Endodermal cell (in vitro differentiated cells): ENCODE measurements at places on chromosomes 16 and 17.

- H3K27me3 ChIP-seq = no peaks in the 10 kb centered on the region
- no peak overlapping the region for H3K4me3 ChIP-seq
- H3K36me3 ChIP-seq = no peaks in the 10 kb centered on the region
- peak; percentile 80 for DNase-seq
Measured at GRCh38 chr16:49757559-49758069, 98.3 kb downstream of the ZNF423 start.

GRCh38 chr17:41860254-41860931 lies 4.8 kb downstream of the KLHL11 start:
- H3K27ac ChIP-seq = no peak overlapping the region
- H3K4me3 ChIP-seq = no peak overlapping the region
- no peaks in the 10 kb centered on the region for H3K27me3 ChIP-seq
- H3K36me3 ChIP-seq = no peaks in the 10 kb centered on the region

DNA sequence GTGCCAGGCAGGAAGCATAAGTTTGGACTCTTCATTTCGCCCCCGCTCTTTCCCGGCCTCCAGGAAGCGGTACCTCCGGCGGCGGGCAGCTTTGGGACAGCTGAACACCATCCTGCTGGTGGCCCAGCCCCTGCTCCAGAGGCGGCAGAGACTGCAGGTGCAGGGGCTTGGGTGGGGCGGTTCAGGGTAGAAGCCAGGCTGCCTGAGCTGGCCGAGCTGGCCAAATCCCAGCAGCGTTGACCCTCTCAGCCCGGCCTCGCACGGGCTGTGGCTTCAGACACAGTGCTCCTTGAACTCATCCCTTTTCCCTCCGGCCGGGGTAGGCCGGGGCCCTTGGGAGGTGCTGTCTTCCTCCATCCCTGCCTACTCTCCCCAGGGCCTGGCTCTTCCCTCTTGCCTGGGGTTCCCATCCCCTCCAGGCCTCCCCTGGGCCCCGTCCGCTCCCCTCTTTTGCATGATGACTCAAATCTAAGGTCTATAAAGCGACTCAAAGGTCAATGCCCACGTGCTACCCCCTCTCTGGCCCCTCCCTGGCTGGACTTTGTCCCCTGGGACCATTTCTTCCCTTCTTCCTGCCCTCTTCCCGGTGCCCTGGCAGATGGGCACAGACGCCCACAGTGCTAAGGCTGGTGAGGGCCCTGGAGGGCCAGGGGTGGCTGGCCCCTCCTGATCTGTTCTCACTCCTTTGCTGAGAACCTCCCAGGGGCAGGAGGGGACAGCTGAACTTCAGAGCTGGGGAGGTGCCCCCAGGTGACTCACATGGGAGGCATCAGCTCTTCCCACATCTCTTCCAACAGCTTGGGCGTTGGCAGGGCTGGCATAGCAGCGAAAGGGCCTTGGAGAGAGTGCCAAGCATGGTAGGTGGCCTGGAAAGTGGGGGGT lies 22.7 kb downstream of the MYO15B start:
- H3K27me3 ChIP-seq = no peaks in the 10 kb centered on the region
- no peaks in the 10 kb centered on the region for H3K4me1 ChIP-seq
- H3K27ac ChIP-seq = no peak overlapping the region
- H3K4me3 ChIP-seq = no peak overlapping the region
- H3K36me3 ChIP-seq = no peaks in the 10 kb centered on the region

DNA sequence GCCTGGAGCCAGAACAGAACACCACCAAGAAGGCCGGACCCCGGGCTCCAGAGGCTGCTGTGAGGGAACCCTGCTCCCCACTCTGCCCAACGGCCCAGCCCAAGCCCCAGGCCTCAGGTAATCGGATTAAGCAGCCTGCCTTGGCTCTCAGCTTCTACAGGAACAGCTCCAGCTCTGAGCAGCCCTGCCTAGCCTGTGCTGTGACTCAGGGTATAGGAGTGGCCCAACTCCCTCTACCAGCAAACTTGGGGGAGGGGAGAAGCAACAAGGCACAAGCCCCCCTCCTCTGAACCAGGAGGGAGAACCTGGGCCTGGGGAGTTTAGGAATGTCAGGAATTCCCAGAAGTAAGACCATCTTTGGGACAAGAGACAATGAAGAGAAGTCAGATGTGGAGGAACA lies 849 bp upstream of the SOX15 start:
- peak overlapping the region; percentile 70 for H3K27ac ChIP-seq
- H3K4me1 ChIP-seq = peaks cover 12% of the 10 kb centered on the region
- no peak overlapping the region for H3K4me3 ChIP-seq
- peaks cover 83% of the 10 kb centered on the region for H3K36me3 ChIP-seq

DNA sequence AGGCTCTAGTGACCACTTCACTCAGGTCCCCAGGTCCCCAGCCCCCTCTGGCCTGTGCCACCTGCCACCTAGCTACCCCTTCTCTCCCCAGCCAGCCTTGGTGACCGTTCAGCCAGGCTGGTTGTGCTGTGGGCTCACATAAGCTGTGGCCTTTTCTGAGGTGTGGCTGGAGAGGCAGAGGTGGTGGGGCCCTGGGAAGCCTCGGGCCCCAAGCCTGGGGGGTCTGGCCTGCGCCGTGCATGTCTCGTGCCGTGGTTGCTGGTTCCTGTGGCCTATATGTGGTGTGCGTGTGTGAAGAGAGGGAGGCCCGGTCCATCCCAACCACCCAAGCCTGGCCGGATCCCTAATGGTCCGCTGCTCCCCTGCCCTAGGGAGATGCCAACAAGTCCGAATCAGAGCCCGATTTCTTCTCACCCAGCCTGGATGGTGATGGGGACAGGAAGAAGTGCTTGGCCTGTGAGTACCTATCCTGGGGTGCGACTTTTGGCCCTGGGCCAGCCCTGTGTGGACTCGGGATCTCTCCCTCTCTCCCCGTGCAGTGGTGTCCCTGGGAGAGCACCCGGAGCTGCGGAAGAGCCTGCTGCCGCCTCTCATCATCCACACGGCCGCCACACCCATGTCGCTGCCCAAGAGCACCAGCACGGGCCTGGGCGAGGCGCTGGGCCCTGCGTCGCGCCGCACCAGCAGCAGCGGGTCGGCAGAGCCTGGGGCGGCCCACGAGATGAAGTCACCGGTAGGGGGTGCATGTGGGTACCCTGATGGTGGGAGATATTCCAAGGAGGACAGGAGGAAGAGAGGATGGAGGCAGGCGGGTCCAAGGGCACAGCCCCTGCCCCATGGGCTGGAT lies 35.9 kb downstream of the CACNA1G start:
- no peaks in the 10 kb centered on the region for H3K36me3 ChIP-seq
- no peaks in the 10 kb centered on the region for H3K27me3 ChIP-seq
- H3K4me1 ChIP-seq = peaks cover 8% of the 10 kb centered on the region
- H3K4me3 ChIP-seq = no peak overlapping the region

GRCh38 chr16:64362193-64362592 lies 759.7 kb downstream of the CDH11 start:
- no peak for DNase-seq
- no peaks in the 10 kb centered on the region for H3K36me3 ChIP-seq
- no peak overlapping the region for H3K27ac ChIP-seq
- H3K4me1 ChIP-seq = no peaks in the 10 kb centered on the region

- H3K27ac ChIP-seq = no peak overlapping the region
- H3K4me3 ChIP-seq = no peak overlapping the region
- DNase-seq = no peak
- H3K4me1 ChIP-seq = no peaks in the 10 kb centered on the region
Measured at GRCh38 chr17:68656666-68657065, 55.5 kb upstream of the FAM20A start.

GRCh38 chr17:49063652-49064051 lies 66.5 kb downstream of the IGF2BP1 start:
- no peak overlapping the region for H3K27ac ChIP-seq
- peaks cover 5% of the 10 kb centered on the region for H3K4me1 ChIP-seq
- no peaks in the 10 kb centered on the region for H3K36me3 ChIP-seq
- no peaks in the 10 kb centered on the region for H3K27me3 ChIP-seq

DNA sequence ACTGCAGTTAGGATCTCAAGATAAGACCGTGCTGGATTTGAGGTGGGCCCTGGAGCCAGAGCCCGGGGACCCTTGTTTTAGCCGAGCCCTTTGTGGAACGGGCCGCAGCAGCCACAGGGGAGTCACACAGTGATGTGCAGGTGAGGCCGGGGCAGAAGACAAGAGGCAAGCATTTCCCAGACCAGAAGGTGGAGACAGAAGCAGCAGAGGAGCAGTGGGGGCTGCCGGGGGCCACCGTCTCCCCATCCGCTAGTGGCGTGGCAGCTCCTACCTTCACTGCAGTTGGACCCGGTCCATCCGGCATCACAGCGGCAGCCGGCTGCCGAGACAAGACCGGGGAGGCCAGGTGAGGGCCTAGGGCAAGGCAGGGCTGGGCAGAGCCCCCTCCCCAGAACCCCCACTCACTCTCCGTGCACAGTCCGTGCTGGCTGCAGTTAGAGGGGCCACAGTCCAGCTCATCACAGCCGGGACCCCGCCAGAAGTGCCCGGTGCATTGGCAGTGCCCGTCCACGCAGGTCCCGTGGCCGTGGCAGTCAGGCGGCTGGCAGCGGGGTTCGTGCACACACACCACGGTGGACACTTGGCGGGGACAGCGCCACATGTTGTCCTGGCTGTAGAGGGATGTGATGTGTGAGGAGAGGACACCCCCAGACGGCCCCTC lies 6.0 kb downstream of the NAGPA start:
- peaks cover 3% of the 10 kb centered on the region for H3K36me3 ChIP-seq
- no peak for DNase-seq
- no peaks in the 10 kb centered on the region for H3K4me1 ChIP-seq
- H3K4me3 ChIP-seq = no peak overlapping the region

DNA sequence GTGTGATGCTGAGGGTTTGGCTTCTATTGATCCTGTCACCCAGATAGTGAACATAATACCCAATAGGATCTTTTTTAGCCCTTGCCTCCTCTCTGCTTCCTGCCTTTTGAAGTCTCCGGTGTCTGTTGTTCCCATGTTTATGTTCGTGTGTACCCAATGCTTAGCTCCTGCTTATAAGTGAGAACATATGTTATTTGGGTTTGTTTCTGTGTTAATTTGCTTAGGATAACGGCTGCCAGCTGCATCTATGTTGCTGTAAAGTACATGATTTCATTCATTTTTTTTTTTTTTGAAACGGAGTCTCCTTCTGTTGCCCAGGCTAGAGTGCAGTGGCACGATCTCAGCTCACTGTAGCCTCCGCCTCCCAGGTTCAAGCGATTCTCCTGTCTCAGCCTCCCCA lies 23.0 kb downstream of the DUS2 start:
- no peak for DNase-seq
- H3K4me3 ChIP-seq = no peak overlapping the region
- H3K4me1 ChIP-seq = no peaks in the 10 kb centered on the region
- no peak overlapping the region for H3K27ac ChIP-seq
- H3K27me3 ChIP-seq = no peaks in the 10 kb centered on the region

- no peaks in the 10 kb centered on the region for H3K4me1 ChIP-seq
- peaks cover 24% of the 10 kb centered on the region for H3K36me3 ChIP-seq
- no peaks in the 10 kb centered on the region for H3K27me3 ChIP-seq
- peak; percentile 75 for DNase-seq
Measured at GRCh38 chr17:32928586-32929535, 908 bp downstream of the TMEM98 start.

DNA sequence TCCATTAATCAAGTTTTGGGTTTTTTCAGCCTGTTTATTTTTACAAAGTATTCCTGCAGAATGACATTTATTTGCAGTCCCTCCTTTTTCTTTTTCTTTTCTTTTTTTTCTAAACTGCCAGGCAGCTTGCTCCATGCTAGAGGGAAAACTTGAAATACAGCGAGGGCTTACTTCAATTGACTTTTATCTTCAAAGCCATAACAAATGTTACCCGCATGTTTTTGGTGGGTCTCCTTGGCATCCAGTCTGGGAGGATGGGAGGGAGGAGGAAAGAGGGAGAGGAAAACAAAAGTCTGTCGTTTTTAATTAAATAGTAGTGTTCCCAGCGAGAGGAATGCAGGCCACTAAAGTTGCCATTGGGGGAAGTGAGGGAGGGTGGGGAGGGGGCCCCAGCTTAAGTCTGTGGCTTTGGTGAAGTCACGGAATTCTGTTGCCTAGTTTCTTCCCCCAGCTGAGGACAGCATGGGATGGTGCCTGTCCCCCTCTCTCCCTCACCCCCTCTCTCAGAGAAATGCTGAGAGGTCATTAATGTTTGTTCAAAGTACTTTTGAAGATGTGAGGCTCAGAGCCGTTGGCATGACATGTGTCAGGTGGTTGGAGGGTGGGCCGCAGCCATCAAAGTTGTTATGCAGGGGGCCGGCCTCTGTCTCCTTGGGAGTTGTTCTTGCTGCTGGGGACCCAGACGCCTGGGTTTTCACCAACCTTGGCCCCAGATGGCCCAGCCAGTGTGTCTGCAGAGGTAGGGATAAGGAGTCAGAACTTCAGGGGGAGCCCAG lies 2.9 kb downstream of the NKD1 start:
- no peak for DNase-seq
- H3K36me3 ChIP-seq = no peaks in the 10 kb centered on the region
- H3K27me3 ChIP-seq = peaks cover 14% of the 10 kb centered on the region
- H3K4me3 ChIP-seq = no peak overlapping the region
- H3K4me1 ChIP-seq = no peaks in the 10 kb centered on the region

DNA sequence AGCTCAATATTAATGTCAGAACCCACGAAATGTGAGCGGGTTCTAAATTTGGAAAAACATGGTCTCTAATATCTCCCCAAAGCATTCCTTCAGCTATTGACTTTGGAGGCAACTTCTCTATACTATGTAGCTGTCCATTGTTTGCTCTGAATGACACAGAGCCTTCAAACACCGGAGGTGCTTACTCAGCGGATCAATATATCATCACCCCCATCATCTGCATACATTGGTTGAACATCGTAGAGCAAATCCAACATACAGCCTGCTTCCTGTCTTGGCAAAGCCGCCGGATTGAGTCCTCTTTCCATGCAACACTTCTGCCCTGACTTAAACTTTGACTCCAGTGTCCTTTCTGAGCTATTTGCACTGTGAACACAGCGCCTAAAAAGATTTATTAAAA lies 61.3 kb downstream of the C17orf67 start:
- DNase-seq = no peak
- H3K27ac ChIP-seq = no peak overlapping the region
- no peak overlapping the region for H3K4me3 ChIP-seq

DNA sequence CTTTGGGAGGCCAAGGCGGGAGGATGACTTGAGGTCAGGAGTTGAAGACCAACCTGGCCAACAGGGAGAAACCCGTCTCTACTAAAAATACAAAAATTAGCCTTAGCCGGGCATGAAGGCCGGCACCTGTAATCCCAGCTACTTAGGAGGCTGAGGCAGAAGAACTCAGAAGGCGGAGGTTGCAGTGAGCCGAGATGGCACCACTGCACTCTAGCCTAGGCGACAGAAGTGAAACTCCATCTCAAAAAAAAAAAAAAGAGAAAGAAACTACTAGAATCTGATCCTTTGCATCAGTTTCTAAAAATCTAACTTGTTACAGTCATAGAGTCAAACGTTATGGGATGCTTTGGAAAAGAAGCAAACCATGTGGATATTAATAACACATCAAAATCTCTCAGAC lies 1.6 kb upstream of the PECAM1 start:
- no peaks in the 10 kb centered on the region for H3K27me3 ChIP-seq
- no peak overlapping the region for H3K4me3 ChIP-seq
- H3K36me3 ChIP-seq = no peaks in the 10 kb centered on the region
- no peak for DNase-seq
- no peaks in the 10 kb centered on the region for H3K4me1 ChIP-seq
- H3K27ac ChIP-seq = no peak overlapping the region

- DNase-seq = no peak
- H3K36me3 ChIP-seq = peaks cover 52% of the 10 kb centered on the region
- H3K27me3 ChIP-seq = no peaks in the 10 kb centered on the region
- H3K27ac ChIP-seq = no peak overlapping the region
Measured at GRCh38 chr16:14232106-14232864, 161.2 kb downstream of the MRTFB start.
